ENCODE measurements at places on chromosomes 13 and 19.
A peak's percentile ranks its signal among the peaks of the same experiment; 100 is the strongest.

- no peak for DNase-seq
These were observed 13.4 kb upstream of the MTRF1 start for GRCh38 chr13:41276824-41277223.

GRCh38 chr13:113430378-113431110 lies 22.7 kb downstream of the ADPRHL1 start:
- no peak for DNase-seq

DNA sequence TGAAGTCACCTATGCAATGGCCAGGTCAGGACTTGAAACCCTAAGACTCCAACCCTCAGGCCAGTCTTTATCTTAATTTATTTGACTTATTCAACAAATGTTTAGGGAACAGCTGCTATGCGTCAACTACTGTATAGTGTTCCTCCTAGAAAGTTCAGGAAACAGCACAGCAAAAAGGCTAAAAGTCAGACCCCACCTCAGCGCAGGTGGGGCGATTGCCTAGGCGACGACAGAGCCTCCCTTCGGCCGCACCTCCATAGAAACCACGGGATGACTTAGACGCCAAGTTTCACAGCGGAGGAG lies 502 bp downstream of the VRK3 start:
- DNase-seq, result no peak

DNA sequence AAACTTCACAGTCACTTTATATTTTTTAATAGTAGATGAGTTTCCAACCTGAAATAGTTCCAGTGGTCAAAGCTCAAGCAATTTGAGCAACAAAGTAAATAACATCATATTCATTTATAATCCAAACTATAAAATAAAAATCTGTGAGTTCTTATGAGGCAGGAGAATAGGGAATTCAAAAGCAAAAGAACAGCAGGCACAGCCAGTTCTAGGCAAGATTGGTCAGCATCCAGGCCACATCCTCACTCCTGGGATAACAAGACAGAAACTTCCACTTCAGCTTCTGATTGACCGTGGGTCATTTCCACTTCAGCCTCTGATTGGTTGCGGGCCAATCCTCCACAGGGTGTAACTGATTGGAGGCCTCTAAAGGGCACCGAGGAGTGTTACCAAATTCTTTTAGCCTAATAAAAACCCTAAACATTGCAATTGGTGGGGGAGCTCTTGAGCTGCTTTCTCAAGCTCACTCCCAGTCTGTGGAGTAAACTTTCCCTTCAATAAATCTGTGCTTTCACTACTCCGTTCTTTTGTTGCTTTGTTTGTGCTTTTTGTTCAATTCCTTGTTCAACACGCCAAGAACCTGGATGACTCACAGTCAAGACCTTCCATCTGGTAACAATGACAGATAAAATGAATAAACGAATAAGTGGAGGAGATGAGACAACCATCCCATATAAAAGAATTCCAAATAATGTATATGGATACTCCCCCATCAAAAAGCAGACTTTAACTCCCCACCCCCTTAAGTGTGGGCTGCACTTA lies 42.6 kb upstream of the AMER2 start:
- DNase-seq, result no peak

DNA sequence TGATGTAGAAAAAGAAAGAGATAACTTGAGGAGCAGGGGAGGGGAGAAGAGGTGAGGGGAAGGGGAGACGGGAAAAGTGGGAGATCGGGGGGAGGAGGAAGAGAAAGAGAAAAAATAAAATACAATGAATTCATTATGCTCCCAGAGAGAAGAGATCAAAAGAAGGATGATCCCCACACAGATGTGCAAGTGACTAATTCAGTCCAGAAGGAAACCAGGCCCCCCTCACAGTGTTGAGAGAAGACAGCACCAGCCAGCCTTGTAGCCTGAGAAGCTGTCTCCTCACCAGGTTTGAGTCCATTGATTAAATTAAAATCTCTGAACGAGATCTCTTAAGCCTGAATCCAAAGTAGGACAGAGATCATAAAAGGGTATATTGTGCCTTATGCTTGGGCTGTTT lies 333.7 kb upstream of the NBEA start:
- no peak for DNase-seq

GRCh38 chr19:789701-790060 lies 7.6 kb upstream of the PTBP1 start:
- DNase-seq, result no peak

DNA sequence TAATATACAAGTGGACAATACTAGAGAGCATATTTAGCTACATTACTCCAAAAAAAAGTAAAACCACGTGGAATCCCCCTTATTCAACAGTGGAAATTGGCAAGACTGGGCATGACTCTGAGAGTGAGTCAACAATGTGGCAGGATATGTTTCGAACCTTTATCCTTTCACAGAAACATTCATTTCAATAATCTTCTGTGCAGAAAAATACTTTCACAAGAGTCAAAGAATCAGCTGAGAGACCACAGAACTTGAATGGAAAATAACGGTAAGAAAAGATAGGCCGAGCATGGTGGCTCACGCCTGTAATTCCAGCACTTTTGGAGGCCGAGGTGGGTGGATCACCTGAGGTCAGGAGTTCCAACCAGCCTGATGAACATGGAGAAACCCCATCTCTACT lies 25.1 kb upstream of the CD70 start:
- DNase-seq, result no peak

DNA sequence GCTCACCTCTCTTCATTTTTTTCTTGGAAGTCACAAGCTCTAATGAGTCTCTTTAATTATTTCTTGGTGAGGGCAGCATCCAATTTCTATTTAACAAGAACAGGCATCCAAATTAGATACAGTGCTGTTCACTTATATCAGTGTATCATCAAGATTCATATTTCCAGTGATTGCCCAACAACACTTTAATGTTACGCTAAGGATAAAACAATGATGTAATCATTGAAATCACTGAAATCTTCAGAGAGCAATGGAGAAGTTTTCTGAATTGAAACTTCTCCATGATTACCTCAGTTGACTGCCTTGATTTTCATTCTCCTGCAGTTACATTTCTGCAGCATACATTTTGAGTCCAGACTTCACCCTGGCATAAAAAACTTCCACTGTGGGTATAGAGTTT lies 17.1 kb upstream of the LRCH1 start:
- no peak for DNase-seq

DNA sequence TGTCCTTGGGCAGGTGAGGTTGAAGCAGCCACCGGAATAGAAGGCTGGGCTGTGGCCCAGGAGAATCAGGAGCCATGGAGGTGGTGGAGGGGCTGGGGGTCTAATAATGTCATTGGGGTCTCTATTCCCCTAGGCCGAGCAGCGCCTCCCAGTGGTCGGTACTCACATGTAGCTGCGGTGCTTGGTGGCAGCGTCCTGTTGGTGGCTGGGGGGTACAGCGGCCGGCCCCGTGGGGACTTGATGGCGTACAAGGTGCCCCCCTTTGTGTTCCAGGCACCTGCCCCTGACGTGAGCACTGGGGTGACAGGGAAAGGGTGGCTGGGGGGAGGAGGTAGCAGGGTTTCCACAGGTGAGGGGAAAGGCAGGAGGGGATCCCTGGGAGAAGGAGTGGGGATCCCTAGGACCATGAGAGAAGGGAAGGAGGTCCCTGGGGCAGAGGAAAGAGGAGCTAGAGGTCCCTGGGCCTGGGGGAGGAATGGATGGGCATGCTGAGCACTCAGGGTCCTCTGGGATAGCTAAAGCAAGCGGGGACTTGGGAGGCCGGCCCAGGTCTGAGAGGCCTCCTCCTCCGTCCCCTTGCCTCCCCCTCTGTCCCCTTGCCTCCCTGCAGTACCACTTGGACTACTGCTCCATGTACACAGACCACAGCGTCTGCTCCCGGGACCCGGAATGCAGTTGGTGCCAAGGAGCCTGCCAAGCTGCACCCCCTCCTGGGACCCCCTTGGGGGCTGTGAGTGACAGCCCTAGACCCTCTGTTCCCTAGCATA lies 18.1 kb downstream of the MEGF8 start:
- DNase-seq, result no peak

DNA sequence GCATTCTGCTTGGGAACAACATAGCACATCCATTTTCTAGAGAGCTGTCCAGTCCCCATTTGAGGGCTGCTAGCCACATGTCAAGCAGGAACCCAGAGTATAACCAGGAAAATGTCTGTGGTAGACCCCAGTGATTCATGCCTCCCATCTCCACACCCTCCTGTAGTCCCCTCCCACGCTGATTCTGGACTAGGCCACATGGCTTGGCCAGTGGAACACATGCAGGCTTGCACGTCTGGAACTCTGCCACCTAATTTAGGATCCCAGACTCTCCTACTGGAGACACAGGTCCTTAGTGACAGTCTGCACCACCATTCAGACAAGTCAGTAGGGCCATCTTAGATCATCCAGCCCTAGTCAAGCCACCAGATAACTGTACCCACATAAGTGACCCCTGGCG lies 149.8 kb downstream of the ZIC5 start:
- DNase-seq, result no peak

- DNase-seq, result no peak
These were observed 49.4 kb upstream of the TNFSF11 start for GRCh38 chr13:42524487-42525034.

DNA sequence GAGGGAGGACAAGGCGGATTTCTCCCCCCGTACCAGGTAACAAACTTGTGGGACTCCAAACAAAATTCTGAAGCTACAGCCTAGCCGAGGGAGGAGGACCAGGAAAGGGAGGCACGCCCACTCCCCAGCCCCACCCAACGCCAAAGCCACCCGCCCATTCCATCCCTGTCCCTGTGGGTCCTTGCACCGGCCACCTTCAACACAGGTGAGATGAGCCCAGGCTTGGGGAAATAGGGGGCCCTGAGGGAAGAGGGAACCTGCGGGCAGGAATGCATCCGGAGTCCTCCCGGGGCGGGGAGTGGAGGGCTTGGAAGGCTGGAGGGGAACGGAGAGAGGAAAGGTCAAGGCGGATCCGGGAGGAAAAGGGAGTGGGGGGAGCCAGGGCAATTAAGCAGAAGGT lies at the start of gene BEST2:
TSS of gene BEST2 (plus strand) at position 157 of the 400 bp plus-strand sequence. CDS start 802 bp downstream, outside the sequence.
- DNase-seq, result no peak

DNA sequence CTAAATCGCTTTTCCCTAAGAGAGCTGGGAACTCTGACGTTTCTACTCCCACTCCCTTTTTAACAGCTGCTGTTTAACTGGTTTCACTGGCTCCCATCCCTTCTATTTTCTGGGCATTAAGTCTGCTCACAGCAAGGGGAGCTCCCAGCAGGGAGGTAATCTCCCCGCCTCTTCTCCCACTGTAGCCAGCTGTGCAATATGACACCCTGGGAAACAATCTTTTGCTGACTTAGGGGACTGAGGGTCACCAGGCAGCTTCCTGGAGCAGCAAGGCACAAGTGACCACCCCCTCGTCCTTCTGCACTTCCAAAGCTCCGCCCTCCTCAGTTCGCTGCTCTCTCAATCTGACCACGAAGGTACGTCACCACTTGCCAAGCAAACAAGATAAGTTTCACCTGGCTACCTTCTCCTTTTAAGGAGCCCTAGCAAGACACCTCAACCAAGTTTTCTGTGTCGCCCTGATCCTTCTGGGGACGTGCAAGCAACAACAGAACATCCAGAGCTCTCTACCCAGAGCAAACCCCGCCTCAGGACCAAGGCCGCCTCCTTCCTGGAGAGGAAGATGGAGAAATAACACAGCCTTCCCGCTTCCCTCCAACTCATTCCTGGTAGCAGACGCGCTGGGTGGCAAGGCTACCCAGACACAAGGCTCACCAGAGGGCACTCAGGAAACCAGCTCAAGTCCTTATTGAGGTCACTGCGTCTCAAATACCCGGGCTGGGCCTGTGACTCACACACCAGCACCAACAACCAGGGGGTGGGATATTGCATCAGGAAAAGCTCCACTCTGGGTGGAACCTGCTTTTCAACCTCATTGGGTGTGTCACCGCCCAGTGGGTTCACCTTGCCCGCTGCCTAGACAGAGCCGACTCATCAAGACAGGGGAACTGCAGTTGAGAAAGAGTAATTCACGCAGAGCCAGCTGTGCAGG lies 92.4 kb downstream of the STK24 start:
- DNase-seq, result peak; percentile 68

GRCh38 chr19:58279042-58279924 lies 528 bp downstream of the ZNF8 start:
- DNase-seq, result peak; percentile 7

DNA sequence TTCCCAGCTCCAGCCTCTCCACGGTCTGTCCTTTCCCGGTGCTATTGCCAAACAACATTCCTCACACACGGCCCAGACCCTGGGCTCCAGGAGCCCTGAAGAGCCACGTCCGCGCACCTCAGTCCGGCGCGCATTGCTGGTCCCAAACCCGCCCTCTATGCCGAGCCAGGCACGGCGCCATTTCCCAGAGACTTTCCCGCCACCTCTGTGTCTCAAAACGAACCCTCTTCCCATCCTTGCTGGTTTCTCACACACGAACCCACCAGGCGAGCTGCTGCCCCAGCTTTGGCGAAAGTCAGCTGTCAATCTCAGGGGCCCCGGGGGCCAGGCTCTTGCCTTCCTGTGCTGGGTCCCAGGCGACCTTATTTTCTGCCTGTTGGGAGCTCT lies 28.0 kb upstream of the F7 start:
- no peak for DNase-seq

DNA sequence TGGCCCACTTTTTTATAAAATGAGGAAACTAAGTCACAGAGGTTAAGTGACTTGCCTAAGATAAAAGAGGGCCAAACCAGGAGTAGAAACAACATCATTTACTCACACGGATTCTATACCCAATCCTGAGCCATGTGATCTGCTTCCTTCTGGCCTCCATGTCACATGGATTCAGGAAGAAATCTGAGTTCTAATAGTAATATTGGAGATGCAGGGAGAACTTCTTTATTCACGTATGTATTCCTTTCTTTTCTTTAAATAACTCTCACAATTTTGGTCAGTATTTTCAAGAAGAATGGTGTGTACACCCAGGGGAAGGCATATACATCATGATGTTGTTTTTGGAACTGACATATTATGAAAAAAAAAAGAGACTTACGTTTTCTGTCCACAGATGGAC lies 1.8 kb downstream of the POSTN start:
- no peak for DNase-seq

DNA sequence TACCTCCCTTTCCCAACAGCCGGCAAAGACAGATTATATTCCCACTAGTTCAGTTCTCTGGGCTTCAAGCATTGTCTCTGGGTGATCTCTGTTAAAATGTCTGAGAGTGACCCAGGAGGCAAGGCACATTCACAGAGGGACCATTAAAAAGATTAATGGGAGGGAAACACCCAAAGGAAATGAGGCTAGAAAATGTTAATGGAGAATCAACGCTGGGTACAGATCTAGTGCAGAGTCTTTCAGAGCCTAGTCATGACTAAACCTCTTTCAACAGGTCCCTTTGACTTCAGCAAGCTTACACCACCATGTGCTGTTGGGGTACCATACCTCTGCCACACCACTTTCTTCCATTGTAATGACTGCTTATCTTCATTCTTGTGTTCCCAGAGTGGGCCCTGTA lies 358.6 kb downstream of the DCT start:
- no peak for DNase-seq

DNA sequence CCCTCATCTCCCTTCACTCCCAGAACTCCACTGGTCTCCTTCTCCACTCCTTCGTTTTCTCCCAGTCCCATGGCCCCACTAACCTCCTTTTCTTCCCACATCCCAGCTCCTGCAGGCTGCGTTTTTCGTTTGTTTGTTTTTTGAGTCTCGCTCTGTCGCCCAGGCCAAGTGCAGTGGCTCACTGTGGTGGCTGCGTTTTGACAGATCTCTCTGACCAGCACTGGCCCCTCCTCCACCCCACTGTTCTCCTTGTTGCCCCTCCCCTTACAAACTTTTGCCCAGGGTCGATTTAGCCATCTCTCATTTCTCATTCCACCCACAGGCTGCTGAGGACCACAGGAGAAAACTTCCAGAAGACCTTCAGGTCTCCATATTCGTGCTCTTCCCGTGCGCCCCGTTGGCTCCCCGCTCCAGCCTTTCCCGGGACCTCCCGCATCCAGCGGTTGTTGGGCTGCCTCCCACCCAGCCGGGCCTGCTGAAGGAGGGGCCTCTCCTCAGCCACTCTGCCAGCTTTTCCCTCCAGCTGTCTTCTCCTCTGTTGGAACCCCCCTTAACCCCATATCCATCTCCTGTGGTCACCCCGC lies 40.6 kb upstream of the GJB6 start:
- DNase-seq, result no peak
